Stimulated activated CD4-positive, alpha-beta T cell treated with anti-CD3 and anti-CD28 coated beads, Interleukin-12 subunit alpha, Interleukin-12 subunit beta, amount 100 ng/mL, for 24 hours (primary cell): ENCODE measurements at places on chromosomes 3 and 15.
A peak's percentile ranks its signal among the peaks of the same experiment; 100 is the strongest.

- no peak for DNase-seq
These were observed 128.7 kb upstream of the WNT5A start for GRCh38 chr3:55615694-55616295.

GRCh38 chr3:177371888-177372287 lies 174.6 kb upstream of the TBL1XR1 start:
- no peak for DNase-seq

DNA sequence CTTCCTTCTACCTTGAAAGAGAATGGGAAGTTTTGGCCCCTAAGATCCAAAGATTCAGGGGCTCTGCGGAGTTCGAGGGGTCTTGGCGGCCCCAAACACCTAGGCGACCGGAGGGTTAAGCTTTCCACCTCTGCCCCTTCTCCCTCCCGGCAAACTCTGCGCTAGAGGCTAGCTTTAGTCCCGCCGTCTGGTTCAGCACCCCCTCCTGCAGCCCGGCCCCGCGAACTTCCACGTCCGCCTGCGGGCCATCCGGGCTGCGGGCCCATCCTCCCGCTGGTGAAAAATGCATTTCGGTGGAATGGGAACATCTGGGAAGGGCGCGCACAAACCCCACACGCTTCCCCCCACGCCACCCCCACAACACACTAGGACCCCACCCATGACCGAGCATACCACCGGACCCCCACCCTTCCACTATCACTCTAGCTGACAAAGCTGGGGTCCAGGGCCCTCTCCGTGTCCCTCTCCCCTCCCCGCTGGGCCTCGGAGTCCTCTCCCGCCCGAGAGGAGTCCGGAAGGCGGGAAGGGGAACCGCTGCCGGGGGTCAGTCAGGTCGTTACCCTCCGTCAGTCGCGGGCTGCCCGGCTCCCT lies 1.0 kb downstream of the SHOX2 start:
- DNase-seq = no peak

GRCh38 chr3:64815195-64815631 lies 127.4 kb upstream of the ADAMTS9 start:
- DNase-seq = no peak

GRCh38 chr15:77417602-77418001 lies 2.3 kb downstream of the PEAK1 start:
- DNase-seq = no peak

DNA sequence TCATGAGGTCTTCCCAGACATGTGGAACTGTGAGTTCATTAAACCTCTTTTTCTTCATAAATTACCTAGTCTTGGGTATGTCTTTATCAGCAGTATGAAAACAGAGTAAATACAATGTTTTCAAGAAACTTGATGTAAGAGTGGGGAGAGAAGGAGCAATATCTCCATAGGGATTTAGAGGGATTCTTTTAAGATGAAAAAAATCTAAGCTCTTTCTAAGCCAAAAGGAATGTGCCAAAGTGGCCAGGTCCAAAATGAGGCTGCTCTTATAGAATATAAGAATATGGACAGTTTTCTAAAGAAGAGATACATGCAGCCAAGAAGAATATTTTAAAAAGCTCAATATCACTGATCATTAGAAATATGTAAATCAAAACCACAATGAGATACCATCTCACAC lies 23.9 kb upstream of the RYK start:
- DNase-seq = no peak

DNA sequence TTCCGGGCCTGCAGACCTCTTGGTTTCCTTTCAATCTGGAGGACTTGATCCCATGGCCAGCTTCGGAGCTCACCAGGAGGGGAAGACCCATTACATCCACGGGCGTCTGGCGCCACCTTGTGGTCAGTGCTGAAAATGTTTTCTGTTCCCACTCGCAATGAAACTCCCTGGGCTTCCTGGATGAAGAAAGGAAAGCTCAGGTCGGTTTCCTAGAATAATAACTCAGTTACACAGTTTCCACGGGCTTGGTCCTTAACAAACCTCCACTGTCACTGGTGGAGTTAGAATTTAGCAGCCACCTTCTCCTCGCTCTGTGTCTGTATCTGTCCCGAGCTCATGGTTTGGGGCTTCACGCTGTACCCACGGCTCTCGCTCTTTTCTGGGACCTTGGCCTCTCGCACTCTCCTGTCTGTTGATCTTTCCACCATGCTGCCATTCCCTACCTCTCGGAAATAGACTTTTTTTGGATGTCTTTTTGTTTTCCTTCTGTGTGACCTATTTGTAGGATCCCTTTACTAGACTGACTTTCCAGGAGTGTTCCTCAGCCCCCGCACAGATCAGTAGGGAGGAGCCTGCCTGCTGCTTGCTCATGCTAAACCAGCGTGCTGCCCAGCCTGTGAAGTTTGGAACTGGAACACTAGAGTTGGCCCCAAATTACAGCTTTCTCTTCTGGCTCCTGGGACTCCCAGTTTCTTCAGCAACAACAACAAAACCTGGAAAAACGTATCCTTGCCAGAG lies 56.3 kb downstream of the IL20RB start:
- peak; percentile 67 for DNase-seq

DNA sequence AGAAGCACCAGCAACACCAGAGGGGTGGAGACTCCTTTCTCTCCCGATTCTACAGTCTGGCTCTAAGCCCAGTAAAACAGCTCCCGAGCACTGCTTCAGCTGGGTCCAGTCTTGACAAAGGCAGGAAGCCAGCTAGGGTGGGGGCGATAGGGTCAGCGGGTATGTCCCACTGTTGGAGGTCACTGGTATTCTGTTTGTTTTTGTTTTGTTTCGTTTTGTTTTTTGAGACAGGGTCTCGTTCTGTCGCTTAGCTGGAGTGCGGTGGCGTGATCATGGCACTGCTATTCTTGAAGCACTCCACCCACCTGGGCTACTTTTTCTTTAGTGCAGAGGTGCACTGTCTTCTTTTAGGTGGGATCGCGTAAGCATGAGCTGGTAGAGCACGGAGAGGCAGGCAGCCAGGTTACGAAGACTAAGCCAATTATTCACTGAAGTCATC lies 16.3 kb downstream of the GCSAM start:
- no peak for DNase-seq

DNA sequence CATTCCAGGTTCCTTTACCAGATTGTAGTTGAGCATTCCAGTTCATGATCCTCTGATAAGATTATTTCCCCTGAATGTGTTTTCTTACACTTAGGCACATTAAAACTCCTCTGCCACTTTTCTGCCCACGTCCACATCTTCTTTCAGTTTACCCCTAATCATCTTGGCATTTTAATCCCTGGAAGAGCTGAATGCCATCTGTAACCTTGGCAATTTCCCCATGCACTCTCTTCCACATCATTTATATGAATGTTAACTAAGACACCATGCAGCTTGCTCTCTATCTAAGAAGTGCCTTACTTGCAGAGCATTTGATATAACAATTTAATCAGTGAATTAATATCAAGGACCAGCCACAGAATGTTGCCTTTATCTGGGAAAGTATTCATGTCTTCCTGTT lies 25.8 kb downstream of the TIMP4 start:
- no peak for DNase-seq

DNA sequence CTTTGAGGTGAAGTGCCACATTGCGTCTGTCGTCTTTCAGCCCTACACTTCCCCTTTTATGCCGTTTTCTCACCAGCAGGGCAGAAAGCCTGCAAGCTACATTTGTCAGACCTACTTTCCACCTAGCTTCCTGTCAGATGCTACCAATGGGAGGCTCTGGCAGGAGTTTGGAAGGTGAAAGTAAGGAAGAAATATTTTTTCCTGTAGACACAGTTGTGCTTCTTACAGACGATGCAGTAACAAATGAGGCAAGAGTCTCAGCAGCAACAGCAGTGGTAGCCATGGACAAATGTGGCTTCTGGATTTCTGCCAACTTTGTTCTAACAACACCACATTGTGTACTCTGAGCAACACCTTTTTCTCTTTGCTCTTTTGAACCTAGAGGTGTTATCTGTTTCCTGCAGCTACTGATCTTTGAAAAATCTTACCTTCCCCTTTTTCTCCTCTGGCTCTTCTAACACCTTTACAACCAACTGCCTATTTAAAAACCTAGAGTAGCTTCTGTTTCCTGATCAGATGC lies 70.6 kb upstream of the STT3B start:
- DNase-seq = no peak

DNA sequence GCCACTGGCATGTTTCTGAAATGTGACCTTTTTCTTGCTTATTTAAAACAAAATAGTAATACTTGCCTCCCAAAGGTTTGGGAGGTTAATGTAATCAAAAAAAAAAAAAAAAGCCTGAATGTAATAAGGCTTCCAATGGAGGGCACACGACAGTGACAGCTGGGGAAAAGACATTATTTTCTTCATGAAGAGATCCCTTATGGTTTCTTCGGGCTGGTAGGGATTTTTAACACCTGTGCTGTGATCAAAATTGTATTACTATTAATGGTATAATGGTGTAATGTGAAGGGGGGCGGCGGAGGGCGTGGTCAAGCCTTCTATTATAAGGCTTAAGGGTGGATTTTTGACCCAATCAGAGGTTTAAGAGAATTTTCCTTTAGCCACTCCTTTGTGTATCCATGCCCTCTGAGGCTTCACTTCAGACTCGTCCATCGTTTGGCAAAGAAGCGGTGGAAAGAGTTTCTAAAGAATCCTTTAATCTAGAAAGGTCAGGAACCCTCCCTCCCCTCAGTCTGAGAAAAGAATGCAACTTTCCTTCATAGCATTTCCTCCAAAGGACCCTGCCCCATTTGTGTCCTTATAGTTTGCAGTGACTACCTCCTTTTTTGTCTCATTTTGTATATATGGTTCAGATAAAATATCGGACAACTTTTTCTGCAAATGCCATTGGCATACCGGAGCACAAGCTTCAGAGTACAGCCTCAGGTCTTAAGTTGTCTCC lies 89.5 kb upstream of the CHD2 start:
- DNase-seq = peak; percentile 55

DNA sequence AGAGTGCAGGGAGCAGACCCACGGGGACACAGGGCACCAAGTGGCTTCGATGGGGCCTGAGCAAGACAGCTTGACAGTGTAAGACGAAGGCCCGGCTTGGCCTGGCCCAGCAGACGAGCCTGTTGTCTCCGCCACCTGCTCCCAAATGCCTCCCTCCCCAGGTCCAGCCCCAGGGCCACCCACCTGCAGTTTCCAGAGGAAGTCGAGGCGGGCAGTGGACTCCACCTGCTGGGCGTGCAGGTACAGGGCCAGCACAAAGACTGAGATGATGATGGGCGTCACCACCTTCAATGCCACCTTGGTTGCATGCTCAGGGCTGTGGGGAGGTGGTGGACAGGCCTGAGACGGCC lies 94.1 kb downstream of the SEC22A start:
- no peak for DNase-seq

GRCh38 chr3:36065321-36065720 lies 315.0 kb upstream of the STAC start:
- DNase-seq = no peak

DNA sequence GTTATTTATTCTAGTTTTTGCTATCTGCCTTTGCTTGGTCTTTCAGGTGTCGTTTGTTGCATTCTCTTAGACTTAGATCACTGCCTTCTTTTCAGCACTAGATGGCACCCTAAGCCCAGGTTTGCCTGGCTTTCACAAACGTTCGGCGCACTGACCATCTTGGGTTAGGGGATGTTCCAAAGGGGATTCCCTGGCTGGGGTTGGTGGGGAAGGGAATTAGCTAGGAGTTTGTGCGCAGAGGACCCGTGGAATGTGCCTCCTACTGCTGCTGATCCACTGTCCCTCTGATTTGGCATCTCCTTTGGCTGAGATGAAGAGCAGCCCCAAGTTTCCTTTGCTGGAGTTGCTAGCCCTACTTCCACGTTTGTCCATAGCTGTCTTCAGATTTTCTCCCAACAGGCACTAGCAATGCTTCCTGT lies 33.9 kb downstream of the PFN2 start:
- DNase-seq = no peak

DNA sequence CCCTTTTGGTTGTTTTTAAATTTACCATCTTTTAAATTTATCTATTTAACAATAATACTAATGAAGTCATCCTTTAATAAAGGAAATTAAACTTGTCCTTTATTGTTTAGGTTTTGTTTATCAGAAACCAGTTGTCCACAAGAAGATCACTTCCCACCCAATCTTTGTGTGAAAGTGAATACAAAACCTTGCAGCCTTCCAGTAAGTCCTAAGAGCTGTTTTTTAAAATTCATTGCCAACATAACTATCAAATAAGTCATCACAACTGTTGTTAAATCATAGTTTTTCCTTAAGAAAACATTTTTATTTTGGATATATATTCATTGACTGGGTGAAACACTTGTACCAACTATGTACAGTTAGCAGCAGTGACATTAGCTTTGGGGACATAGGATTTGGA lies 59.4 kb downstream of the CALML4 start:
- DNase-seq = no peak

DNA sequence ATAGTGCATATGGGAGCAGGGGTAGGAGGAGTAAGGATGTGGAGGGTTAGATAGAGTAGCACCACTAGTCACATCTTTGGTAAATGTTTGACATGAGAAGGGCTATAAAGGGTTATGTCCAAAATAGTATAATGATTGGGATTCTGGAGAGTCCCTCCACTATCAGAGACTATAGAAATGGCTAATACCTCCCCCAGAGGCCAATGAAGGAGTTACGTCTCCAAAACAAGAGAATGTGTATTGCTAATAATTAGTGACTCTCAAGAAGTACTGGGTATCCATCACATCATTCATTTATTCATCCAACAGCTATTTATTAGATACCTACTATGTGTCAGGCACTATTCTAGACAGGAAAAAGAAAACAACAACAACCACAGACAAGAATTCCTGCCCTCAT lies 203.7 kb upstream of the UMPS start:
- no peak for DNase-seq

DNA sequence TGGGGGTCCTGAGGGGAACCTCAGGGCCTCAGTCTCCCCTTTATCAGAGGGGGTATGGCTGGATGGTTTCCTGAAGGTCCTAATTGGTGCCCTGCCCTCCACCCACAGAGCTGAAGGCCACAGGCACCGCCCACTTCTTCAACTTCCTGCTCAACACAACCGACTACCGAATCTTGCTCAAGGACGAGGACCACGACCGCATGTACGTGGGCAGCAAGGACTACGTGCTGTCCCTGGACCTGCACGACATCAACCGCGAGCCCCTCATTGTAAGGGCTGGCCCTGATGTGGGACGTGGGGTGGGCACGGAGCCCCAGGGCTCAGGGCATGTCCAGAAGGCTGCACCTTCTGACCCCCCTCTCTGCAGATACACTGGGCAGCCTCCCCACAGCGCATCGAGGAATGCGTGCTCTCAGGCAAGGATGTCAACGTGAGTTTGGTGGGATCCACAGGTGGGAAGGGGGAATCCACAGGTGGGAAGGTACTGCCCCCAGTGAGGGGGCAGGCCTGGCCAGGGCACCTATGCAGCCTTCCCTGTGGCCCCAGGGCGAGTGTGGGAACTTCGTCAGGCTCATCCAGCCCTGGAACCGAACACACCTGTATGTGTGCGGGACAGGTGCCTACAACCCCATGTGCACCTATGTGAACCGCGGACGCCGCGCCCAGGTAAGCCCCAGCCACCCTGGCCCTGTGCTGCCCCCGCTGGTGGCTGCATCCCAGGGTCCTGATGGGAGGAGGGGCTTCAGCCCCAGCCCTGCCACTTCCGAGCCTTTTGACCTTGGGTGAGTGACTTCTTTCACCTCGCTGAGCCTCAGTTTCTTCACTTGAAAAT lies 17.5 kb upstream of the GNAT1 start:
- DNase-seq = no peak
